Stimulated activated CD8-positive, alpha-beta memory T cell treated with anti-CD3 and anti-CD28 coated beads, Interleukin-4, amount 100 ng/mL, for 4 hours (primary cell): ENCODE measurements at places on chromosomes 2 and 18.

DNA sequence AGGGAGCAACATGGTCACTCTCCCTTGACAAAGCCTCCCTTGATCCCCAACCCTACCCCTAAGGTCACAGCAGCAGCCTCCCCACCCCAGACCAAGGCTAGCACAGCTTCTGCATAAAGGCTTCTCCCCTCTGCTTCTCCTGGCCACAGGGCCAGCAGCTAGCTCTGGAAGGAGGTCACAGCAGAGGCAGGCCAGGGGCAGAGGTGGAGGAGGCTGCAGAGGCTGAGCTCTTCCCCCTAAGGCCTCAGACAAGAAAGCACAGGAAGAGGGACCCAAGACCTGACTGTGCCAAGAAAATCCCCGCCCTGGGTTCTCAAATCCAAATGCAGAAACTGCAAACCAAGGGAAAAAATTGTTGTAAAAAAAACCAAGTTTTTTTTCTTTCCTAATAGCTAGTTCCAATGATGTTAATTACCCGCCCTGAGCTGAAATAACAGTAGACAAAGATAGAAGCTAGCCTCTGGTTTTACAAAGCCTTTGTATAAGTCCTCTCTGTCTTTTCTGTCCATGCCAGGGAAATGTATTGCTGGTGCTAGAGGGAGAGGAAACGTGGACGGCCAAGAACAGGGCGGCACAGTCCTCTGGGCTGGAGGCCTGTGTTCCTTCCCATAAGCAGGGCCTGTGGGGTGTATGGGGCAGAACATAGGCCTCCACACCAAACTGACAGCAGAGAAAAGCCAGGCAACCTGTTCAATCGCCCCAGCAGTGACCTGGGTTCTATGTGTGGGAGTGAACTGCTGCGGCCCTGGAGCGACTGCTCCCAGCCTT lies 79.5 kb downstream of the POLR1A start:
- DNase-seq = no peak

DNA sequence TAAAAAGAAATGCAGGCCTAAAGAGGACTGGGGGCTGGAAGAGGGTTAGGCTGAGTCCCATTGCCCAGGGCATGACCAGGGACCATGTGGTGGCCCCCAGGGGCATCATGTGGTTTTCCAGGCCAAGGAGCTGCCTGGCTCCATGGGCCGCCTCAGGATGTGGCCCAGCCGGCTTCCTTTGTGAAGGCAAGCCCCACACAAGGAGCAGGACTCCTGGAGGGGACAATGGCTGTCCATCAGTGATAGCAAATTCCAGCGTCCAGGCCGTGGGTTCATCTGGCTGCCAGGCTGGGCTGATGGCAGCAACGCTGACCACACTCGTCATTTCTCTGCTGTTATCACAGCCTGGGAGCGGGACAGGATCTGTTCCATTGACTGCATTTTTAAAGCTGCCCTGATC lies 82.5 kb downstream of the GBX2 start:
- DNase-seq = no peak

GRCh38 chr18:2536063-2536462 lies 35.2 kb downstream of the METTL4 start:
- no peak for DNase-seq

GRCh38 chr2:241892299-241893137 lies 23.0 kb downstream of the RTP5 start:
- DNase-seq = no peak

- DNase-seq = no peak
Observed at GRCh38 chr2:205366336-205367060, 315.8 kb upstream of the NRP2 start.

DNA sequence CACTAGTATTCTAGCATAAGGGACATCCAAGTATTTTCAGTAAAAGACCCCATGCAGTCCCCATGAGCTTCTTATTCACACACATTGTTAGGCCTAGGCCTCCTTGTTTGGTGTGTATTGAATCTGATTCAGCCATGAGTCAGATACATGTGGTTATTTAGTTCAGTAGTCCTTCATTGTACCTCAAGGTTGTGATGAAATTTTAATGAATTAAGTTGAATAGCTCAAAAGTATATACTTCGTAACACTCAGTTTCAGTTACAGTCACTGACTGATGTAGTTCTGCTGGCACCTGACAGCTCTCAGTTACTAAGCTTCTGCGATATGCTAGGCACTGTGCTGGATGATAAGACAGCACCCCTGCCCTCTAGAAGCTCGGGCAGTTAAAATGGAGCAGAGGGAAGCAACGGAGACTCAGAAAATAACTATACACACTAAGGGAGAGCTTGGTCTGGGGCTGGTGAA lies 86.4 kb downstream of the XRCC5 start:
- no peak for DNase-seq

DNA sequence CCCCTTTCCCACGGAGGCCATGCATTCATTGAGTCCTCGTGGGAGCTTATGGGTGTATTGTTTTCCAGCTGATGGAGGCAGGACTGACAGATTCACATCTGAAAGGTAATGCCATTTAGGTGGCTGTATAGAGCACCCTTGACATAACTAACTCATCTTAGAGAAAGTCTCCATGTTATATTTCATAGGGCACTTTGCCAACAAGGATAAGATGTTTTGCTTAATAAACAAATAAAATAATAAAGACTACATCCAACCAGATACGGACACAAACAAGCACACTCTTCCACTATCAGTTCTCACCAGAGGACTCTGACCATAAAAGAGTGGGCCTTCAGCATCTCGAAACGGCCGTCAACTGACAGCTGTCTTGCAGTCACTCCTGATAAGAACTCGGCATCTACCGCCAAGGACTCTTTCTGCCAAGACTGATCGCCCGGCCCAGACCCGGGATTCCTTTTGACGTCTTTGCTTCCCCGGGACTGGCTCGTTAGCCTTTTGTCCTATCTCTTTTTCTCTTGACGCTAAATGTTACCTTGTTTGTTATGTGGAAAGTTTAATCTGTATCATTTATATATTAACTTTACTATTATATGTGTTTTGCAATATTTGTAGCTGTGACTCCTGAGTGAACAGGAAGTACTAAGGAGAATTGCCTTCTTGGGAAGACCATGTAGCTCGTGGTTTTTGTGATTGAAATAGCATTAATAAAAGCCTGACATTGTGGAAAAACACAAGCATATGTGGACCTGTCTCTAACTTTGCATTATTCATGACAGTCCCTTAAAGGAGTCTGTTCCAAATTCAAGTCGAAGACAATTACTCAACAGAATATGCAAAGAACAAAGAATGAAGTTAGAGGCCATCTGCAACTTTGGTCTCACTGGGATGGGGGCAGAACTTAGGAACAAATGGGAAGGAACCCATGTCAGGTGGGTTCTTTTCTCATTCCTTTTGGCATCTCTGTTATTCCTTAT lies 195.1 kb downstream of the LPIN1 start:
- no peak for DNase-seq

DNA sequence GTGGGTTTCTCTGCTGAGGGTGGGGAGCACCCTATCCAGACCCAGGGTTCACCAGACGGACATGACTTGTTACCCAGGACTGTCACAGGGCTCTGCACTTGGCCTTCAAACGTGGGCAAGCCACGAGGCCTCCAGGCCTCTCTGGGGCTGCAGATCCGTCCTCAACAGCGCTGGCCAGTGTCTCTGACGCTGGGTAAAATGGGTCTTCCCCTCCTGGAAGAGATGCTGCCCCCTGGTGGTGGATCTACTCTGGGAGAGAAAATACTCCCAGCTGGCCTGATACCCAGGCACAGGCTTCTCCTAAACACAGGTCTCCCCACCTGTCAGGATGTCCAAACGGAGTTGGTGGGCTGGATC lies 3.7 kb downstream of the GPR17 start:
- DNase-seq = peak; percentile 51

GRCh38 chr18:25921677-25922421 lies 168.6 kb downstream of the SS18 start:
- DNase-seq = no peak

GRCh38 chr2:121828281-121828731 lies 72.9 kb downstream of the TSN start:
- no peak for DNase-seq

DNA sequence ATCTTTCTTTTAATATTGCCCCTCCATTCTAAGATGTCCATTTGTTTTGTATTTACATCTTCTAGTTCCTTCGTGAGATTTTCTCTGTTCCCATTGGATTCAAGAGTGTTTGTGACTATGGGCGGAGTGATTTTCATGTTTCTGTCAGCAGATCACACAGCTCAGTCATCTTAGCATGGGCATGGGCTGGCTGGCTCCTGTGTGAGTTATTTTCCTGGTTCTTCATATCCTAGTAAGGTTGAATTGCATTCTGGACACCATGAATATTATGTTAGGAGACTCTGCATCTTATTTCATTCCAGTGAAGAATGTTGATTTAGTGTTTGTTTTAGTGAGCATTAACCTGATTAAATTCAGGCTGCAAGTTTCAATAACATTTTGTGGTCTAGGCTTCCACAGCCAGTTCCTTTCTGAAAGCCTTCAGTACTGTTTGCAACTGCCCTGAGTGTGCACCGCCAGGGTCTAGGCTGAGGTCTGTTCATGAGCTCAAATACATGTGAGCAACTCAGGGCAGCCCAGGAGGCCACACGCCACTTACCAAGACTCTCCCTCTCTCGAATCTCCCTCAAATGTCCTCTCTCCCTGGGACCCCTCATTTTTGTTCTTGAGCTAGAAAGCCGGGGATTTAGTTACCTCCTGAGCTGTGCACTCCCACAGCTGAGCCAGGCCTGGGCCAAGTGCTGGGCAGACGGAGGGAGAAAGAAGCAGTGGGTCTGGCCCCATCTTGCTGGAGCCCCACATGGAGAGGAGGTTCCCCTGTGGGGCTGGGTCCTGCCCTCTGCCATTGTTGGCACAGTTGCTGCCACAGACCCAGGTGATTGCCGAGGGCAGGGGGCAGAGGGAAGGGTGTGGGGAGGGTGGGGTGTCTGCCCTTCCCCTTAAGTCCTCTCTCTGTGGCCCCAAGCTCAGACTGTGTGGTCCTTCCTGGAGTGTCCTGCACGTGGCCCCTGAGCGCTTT lies 145.9 kb downstream of the RTP5 start:
- DNase-seq = no peak

DNA sequence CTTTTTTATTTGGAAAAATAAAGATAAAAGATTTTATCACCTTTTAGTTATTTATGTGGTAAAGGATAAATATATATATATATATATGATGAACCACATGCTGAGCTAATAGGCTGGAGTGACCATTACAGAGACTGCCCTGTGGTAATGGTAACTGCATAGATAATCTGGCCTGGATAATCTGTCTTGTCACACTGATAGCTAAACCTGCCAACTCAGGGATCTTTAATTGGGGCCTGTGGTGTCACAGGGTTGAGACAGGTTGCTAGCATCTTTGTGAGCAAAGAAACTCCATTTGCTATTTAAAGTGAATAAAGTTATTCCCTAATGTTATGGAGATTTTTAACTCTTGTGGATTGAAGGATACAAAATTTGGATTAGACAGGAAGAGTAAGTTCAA lies 203.0 kb downstream of the PHLPP1 start:
- DNase-seq = no peak

DNA sequence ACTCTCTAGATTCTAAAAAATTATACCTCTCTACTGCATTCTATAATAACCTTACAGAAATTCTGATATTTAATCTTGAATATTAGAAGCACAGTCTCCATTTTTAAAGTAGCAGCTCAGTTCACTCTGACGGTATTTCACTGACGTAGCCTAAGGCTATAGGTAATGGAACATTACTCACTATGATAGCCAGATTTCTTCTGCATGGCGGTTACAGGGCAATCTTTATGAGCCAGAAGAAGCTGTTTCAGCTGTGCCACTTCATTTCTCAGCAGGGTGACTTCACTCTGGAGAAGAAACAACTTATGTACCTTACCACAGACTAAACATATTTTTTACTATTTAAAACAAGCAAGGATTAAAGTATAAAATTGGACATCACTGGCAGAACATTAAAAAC lies 75.3 kb upstream of the CHN1 start:
- no peak for DNase-seq

- DNase-seq = no peak
Observed at GRCh38 chr18:53115876-53116585, 776.0 kb downstream of the DCC start.
